ENCODE measurements at places on chromosomes 5 and 9.

DNA sequence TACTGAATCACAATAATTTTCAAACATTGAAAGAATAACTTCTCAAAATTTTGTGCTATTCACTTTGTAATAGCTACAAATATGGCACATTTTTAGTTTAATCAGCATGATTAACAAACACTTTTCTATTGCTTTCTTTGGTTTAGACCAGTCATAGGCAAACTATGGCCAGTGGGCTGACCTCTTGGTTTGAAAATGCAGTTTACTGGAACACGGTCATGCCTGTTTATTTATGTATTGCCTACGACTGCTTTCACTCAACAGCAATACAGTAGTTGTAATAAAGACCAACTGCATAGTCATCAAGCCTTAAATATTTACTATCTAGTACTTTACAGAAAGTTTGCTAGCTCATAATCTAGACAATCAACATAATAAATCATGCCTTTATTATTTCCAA lies 810.8 kb downstream of the TLE1 start:
- no peak for DNase-seq

DNA sequence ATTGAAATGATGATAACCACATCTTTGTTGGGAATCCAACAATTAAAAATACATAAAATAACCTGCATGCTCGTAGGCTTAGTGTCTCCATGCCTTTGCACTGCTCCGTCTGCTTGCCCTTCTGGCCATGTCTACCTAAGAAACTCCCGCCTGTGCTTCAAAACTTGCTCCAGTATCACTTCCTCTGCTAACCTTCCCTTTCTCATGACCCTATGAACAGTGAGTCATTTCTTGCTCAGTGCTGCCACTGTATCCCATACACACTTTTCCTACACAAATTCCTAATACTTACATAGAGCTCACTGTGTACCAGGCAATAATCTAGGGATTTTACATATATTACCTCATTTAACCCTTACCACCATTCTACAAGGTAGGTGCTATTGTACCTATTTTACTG lies 33.5 kb downstream of the TMEM245 start:
- DNase-seq, result no peak

- DNase-seq, result no peak
Observed at GRCh38 chr5:91296674-91297143, 86.4 kb downstream of the ARRDC3 start.

DNA sequence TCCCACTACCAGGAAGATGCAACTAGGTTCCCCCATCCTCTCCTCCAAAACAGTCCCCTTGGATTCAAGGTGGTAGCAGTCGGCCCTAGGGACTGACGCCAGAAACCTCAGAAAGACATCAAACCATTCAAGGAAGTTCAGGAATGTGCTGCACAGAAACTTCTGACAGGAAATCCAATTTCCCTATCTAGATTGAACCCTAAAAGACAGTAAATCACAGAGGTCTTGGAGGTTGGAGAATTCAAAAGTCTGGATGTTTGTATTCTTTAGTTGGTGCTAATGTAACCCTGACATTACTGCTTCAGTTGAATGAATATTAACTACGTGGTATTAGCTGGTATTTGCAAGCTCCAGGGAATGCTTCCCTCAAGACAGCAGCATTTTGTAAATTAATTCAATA lies 125.3 kb downstream of the SYK start:
- DNase-seq, result no peak

GRCh38 chr5:57493034-57493433 lies 10.4 kb upstream of the ACTBL2 start:
- DNase-seq, result no peak

DNA sequence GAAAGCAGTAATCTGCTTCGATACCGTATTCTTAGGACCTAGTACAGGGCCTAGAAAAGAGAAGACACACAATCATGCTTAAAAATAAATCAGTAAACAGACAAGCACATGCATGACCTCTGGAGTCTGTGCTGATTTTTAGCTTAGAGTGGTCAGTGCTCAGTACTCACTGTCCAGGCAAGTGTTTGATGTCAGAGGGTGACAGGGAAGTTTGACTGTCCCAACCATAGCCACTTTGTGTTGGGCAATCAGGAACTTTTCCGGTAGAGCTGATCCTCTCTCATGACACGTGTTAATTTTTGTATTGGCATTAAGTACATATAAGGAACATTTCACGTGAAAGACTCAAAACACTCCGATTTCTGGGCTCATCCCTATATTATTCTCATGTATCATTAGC lies 464.7 kb upstream of the KLF4 start:
- no peak for DNase-seq

DNA sequence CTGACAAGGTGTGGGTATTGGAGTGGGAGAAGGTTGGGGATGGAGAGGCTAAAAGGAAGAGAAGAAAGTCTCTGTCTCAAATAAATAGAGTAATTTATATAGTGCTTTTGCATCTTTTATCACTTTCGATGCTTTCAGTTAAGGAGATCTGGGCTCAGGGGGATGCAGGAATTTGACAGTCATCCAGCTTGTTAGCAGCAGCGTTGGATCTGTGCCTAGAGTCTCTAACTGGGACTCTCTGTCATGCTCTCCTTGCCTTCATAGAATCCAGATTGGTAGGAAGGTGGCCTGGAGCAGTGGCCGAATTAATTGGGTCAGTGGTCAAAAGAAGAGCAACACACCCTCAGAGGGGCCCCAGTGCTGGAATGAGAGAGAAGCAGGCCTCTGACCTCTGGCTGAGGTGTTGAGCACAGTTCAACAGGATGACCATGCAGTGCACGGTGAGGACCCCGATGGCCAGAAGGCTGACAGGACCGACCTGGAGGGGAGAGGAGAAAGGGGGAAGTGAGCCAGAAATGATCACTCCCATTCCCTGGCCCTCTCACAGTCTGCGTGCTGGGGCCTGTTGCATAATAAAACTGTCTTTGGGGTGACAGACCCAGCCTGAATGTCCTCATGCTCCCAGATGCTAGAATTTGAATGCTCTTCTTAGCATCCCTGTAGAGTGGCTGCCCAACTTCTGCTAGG lies 7.6 kb downstream of the SLC36A3 start:
- no peak for DNase-seq

DNA sequence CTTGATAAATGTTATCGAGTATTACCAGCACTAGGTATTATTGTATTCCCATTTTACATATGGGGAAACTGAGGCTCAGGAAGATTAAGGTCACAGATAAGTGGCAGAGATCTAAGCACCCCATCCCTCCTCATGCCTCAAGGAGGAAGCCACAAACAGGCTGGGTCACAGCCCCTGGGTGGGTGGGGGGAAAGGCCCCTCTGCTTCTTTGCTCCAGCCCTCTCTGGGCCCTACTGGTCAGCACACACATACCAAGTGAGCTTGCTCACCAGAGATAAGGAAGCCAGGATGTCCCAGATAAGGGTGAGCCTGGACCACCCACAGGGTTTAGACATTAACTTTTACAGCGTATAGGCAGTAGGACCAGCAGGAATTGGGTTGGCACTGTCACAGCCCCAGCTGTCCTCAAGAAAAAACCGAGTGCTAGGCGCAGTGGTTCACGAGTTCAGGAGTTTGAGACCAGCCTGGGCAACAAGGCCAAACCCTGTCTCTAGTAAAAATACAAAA lies 45.3 kb downstream of the STK10 start:
- no peak for DNase-seq

- no peak for DNase-seq
Observed at GRCh38 chr9:113541019-113541900, 77.7 kb downstream of the RGS3 start.

DNA sequence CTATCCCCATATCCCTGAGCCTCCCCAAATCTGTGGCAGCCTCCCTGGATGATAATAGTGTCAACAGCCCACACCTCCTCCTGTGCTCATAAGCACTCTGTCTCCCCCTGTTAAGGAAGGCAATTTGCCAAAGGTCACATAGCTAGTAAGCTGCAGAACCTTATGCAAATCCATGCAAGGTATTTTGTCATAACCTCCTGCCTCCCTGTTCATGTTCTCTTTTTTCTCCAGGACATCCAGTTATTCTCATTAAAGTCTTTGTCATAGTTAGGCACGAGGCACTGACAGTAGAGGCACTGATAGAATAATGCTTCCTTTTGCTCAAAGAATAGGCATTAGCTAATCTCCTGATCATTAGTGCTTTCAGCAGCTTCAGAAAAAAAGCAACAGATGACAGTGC lies 10.2 kb upstream of the AUH start:
- DNase-seq, result no peak

DNA sequence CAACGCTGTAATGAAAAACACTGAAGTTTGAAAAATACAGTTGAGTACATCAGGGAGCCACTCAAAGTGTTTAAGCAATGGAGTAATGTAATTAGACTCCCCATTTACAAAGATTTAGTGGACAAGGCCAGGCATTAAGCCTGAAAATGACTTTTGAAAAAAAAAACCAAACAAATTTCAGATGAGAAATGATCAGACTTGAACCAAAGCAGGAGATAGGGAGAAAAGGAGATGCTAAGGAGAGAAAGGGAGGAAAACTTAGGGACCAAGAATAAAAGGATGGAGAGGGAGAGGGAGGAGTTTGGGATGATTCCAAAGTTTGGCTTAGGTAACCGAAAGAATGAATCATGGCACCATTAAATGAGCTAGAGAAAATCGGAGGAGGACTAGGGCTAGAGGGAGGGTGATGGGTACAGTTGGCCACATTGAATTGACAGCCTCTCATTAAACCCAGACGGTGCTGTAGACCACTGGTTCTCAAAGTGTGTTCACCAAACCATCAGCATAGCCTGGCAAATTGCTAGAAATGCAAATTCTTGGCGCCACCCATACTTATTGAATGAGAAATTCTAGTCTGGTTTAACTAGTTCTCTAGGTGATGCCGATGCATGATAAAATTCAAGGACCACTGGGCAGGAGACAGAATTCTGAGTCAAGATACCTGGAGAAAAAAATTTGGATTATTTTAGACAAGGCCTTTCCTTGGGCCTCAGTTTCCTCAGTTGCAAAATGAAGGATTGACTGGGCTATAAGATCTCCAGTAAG lies 6.2 kb upstream of the CPEB4 start:
- DNase-seq, result no peak

DNA sequence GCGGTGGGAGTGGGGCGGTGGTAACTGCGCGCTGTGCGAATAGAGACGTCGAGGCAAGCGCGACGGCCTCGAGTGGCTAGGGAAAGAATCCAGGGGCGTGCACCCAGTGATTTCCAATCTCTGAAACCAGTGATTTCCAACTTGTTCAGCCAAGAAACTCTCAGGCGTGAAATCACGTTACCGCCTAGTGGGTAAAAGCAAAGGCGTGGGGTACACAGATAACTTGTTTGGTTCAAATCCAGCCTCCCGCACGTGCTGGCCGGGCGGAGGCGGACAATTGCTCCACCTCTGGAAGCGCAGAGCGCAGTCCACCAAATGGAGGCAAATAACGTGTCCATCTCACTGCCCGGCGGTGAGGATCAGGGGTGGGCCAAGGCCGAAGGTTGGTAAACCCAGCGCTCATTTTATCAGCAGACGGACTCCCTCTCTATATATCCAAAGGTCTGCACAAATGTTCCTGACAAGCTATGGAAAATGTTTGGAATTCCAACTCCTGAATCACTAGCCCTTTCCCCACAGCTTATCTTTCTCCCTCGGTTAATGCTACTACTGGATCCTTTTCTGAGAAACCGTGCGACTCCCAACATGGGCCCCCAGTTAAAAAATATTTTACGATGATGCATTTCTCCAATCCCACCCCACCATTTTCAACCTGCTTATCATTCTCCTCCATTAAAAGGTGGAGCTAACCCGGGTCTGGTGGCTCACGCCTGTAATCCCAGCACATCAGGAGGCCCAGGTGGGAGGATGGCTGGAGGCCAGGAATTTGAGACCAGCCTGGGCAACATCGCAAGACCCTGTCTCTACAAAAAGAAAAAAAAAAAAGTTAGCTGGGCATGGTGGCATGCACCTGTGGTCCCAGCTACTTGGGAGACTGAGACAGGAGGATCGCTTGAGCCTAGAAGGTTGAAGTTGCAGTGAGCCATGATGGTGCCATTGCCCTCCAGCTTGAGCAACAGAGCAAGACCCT lies 950 bp upstream of the FNBP1 start:
- no peak for DNase-seq

DNA sequence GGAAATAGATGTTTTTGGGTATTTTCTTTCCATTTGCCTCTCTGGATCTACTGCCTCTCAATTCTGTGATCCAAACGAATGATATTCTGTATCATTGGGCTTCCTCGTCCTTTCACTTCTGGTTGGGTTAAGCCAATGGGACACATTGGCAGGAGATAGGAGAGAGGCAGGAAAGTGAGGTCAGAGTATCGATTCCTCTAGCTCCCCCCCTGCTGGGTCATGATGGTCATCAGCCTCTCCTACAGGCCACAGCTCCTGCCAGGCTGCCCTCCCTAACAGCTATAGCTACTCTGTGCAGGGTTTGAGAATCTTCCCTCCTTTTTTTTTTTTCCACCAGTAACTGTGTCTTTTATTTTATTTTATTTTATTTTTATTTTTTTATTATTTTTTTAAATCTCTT lies 39.4 kb downstream of the APBA1 start:
- DNase-seq, result no peak

All from activated naive CD4-positive, alpha-beta T cell (primary cell).